GM06990 (cell line): ENCODE measurements at places on chromosomes 1 and 21.

GRCh38 chr1:154157520-154158306 lies 2.8 kb upstream of the NUP210L start:
- DNase-seq: peak; percentile 63

DNA sequence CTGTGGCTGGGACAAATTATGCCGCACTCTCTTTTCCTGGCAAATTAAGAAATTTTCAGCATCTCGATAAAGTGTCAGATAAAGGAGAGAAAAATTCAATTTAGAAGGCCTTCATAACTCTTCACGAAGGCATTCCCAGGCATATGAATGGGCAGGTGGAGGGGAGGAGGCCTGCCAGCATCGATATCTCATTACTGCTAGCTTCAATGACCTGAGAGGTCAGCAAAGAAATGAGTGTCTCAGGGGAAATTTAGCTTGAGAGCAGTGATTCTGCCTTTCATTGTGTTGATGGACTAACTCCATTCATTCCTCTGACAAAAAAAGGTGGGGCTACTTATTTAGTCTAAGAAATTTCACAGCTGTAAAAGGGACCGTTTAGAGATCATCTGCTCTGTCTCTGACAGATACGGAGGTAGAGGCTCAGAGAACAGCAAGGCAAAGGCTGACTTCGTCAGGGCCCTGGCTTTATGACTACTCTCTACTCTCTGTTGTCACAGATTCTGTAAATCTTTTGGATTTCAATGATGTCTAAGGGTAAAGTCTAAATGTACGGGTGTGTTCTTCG lies 212.0 kb upstream of the BEND5 start:
- no peak for DNase-seq

GRCh38 chr1:3014443-3015268 lies 6.6 kb upstream of the ACTRT2 start:
- no peak for DNase-seq

DNA sequence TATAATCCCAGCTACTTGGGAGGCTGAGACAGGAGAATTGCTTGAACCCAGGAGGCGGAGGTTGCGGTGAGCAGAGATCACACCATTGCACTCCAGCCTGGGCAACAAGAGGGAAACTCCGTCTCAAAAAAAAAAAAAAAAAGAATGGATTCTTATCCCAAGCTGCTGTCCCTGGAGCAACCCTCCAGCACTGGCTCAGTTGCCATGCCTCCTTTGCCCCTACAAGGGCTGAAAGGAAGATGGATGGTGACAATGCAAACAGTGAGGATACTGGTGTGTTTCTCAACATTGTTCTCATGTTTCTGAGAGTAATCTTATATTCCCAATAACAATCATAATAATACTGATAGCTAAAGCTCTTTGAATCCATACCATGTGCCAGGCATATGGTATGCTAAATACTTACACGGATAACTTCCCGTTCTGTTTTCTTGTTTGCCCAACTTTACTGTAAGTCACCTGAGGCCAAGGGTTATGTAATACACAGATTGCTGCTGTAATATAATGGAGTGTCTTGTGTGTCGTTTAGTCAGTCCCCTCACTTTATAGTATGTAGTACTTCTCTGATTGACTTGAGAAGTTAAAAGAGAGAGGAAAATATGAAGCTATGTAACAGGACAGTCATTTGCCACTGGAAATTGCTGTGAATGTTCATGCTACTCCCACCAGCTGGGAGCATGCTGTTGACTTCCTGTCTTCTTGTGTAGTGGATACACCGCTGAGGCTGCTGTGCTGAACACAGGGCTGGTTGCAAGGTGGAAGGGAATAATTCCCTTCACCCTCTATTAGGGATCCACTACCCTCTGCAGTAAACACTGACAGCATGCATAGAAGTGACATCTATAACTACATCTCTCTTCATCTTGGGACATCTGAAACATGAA lies 153.6 kb downstream of the CNIH3 start:
- no peak for DNase-seq

- DNase-seq: no peak
Observed at GRCh38 chr1:165189913-165190312, 166.6 kb downstream of the LMX1A start.

DNA sequence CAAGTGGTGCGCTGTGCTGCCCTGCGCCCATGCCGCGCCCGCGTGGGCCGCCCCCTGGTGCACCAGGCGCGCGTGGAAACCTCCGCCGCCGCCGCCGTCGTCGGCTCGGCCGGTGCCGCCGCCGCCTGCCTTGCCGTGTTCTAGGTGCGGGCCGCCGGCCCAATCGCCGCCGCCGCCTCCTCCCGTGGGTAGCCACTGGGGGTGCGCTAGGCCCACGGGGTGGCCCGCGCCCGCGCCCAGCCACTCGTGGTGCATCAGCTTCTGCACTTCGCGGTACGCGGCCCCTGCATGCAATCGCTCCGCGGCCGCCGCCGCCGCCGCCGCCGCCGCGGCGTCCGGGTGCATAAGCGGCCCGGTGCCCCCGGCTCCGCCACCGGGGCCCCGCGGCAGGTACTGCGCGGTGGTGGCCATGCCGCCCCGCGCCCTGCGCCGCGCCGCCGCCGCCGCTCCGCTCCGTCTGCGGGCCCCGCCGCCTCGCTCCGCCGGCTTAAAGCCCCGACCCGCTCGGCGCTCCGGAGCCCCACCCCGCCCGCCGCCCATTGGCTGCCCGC lies at the start of gene POU3F1:
Gene POU3F1, minus strand, starts transcription at position 461 of the 551 bp plus-strand sequence. Its CDS starts 50 bp downstream, at position 411.
- no peak for DNase-seq
